ENCODE measurements at places on chromosomes 2 and 18.
A peak's percentile ranks its signal among the peaks of the same experiment; 100 is the strongest.

DNA sequence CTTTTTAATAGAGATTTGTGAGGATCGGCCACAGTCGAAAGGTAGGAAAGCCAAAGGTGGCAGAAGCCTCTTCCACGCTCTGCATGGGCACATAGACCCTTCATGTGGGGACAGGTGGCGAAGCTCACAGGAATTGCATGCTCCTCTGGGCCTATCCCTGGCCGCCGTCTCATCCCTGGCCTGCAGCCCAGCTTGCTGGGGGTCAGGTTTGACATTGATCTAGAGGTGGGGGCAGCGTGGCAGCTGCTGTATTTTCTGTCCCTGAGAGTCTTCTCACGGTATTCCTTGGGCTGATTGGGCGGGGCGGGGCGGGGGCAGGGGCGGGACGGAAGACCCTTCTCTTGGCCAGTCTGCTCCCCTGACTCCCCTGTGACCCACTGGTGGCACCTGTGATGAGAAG is 48.9 kb downstream of the STK25 start:
- no peak for DNase-seq

DNA sequence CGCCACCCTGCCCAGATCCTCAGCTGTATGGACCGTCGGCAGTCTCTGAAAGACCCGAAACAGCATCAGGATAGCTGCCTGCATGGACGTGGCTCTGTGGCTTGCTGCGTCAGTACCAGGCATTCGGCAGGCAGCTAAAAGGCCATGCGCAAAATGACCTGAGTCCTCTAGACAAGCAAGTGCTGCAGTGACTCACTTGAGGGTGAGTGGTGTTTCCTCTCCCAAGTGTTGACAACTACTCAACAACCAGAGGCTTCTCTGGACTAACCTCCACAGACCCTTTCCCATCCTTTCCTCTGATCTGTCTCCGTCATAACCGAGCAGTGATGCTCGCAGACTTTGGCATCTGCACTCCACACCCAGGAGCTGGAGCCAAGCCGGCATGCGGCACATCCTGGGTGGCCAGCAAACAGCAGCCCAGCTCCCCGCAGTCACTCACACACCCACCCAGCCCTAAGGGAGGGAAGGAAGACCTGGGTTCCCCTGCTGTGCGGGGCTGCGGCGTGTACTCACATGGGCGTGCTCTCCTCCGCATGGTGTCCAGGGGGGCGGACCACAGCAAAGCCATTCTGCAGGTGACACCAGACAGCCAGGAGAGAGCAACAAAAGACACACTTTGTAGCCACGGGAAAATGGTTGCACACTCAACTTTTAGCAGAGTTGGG is 239.3 kb downstream of the TWIST2 start:
- no peak for DNase-seq

DNA sequence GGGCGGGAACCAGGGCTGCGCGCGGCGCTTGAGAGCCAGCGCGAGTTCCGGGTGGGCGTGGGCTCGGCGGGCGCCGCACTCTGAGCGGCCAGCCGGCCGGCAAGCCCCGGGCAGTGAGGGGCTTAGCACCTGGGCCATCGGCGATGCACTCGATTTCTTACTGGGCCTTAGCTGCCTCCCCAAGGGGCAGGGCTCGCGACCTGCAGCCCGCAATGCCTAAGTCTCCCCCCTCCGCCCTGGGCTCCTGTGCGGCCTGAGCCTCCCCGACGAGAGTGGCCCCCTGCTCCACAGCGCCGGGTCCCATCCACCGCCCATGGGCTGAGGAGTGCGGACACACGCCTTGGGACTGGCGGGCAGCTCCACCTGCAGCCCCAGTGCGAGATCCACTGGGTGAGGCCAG is 36.5 kb upstream of the MAP2 start:
- DNase-seq: no peak

DNA sequence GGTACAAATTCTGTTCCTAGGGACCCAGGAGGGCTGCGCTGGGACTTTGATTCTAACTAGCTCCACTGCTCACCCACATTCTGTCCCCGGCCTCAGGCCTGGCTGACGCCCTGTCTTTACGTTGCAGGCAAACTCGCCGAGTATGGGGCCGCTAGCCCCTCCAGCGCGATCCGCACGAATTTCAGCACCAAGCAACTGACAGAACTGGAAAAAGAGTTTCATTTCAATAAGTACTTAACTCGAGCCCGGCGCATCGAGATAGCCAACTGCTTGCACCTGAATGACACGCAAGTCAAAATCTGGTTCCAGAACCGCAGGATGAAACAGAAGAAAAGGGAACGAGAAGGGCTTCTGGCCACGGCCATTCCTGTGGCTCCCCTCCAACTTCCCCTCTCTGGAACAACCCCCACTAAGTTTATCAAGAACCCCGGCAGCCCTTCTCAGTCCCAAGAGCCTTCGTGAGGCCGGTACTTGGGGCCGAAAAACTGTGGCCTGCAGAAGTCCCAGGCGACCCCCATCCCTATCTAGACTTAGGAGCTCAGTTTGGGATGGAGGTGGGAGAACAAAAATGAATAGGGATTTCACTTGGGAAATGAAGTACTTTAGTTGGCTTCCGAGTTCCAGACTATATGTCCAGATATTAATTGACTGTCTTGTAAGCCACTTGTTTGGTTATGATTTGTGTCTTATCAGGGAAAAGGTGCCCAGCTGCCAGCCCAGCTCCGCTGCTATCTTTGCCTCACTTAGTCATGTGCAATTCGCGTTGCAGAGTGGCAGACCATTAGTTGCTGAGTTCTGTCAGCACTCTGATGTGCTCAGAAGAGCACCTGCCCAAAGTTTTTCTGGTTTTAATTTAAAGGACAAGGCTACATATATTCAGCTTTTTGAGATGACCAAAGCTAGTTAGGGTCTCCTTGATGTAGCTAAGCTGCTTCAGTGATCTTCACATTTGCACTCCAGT is 1.5 kb downstream of the HOXD1 start:
- no peak for DNase-seq

- DNase-seq: no peak
Observed at GRCh38 chr18:35778850-35779627, 193.4 kb upstream of the RMP24 start.

GRCh38 chr2:12534646-12535263 is 182.0 kb upstream of the TRIB2 start:
- no peak for DNase-seq

DNA sequence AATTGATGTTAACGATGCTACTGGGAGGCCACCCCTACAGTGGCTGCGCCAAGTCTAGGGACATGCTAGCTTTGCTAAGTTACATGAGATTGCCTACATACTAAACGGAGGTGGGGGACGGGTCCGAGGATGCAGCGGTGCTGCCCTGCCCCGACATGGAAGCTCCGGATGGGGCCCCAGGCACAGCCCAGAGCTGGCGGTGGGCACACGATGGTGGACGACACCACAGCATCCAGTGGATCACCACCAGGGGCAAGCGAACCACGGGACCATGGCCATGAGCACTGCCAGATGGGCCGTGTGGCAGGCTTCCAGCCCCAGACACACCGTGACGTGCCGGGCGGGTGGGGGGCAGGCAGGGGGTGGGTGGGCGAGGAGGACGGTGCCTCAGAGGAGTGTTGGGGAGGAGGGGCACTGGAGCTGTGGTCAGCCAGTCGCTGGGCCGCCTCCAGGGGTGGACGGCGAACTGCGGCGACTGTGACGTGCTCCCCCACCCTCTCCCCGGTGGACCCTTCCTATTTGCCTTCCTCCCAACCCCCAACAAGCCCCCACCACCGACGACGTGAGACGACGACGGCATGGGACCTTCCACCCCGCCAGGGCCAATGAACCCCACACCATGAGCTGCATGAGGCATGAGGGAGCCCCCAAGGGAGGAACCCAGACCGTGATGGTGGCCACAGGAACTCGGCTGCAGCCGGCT is 90.6 kb upstream of the ANKRD30BL start:
- no peak for DNase-seq

- no peak for DNase-seq
Observed at GRCh38 chr2:10948188-10948564, 36.4 kb downstream of the KCNF1 start.

GRCh38 chr2:219402665-219403515 is 15.2 kb upstream of the DNPEP start:
- DNase-seq: peak; percentile 56

- no peak for DNase-seq
Observed at GRCh38 chr2:195590199-195590860, 66.7 kb upstream of the SLC39A10 start.

DNA sequence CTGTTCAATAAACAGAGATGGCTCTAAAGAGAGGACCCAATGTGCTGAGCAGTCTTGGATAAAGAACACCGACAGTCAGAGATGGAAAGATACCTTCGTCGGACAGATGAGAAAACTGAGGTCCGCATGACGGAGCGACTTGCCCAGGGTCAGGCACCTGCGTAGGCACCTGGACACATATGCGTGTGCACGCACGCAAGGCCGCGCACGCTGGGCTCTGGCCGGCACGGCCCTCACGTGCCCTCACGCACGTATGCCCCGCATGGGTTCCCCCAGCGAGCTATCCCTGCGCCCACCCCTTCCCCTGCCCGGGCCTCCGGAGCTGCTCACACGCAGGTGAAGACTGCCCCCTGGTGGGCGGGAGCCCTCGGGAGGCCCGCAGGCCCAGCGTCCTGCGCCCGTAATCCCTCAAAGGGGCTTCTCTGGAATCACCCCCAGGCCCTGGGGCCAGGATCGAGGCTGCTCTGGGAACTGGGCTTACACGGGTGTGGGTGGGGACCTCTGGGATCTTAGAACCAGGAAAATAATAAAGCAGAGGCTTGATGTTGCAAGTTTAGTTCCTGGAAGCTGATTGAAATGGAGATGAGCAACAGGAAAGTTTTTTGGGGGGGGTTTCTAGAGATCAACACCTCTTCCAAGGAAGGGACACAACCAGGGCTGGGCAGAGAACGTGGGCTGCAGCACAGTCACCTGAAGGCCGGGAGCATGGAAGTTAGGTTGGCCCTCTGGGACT is 246.3 kb downstream of the TNS1 start:
- peak; percentile 47 for DNase-seq

GRCh38 chr18:24112874-24113615 is 25.8 kb upstream of the CABYR start:
- DNase-seq: no peak

DNA sequence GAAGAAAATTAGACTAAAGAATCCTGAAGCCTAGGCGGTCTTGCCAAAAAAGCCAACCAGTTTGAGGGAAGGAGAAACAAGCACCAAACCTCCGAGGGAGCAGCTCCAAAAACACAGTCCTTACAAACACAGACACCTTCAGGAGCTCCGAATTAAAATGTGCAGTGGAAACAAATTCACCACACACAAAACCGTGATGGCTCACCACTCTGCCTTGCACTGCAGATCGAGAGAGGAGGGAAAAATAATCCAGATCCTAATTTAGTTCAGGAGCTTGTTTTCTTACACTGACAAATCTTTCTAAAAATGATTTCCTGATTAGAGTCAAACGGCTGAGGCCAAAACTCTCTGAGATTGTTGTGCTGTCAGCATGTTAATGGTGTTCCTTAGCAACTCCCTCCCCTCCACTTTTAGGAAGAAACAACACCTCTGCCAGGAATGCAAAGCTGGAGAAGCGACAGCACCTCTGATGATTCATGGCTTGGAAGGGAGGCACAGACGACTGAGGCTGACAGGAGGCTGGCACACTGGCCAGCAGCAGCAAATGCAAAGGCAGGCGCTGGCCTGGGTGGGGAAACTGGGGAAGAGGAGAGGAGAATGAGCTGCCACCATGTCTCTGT is 249.4 kb upstream of the KLHL29 start:
- no peak for DNase-seq

DNA sequence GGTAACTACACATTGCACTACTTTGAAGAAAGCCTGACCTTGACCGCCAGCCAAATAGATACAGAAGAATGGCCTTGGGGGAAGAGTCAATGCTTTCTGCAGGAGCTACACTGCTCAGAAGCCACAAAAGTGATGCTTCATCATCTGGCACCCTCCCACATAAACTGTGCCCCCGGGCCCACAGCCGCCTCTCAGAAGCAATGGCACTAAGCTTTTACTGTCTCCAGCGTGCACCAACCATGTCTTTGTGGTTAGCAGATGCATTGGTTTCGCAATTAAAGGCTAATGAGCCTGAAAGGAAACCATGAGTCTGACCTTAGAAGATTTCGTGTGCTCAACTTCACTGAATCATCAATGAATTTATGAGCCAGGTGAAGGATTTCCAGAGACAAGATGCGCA is 209.4 kb upstream of the TRIB2 start:
- DNase-seq: peak; percentile 66

DNA sequence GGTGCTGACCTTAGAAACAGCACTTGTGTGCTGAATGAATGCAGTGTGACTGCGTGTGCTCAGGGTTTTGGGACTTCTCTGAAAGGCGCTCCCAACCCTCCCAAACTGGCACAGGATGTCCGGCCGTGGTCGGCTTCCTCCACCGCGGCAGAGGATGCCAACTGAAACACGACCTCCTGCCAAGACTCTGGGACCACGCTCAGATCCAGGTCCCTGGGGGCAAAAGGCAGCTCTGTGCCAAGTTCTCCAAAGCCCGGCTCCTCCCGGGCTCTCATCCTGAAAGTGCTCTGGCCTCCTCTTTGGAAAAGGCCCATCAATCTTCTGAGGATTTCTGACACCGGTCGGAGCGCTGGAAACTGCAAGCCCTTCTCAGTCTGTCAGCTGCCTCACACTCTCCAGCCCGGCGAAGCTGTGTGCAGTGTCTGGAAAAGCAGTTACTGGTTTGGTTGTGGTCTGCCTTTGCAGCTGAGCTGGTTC is 32.3 kb upstream of the ZBTB7C start:
- no peak for DNase-seq

DNA sequence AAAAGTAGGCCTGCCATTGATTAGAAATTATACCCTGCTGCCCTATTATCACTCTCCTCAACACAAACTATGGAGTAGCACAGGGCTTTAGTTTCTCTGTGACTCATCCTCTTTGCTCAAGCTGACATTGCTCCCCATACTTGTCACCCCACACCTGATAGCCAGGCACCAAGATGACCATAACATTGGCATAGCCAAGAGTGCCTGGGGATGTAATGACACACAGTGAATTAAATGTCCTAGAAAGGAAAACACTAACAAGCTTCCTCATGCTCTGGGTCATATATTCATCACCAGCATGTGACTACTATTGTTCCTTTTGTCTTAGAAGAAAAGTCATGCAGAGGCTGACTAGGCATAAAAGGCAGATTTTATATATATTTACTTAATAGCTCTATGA is 137.8 kb upstream of the RND3 start:
- DNase-seq: no peak

- no peak for DNase-seq
Observed at GRCh38 chr2:143163499-143163898, 34.3 kb downstream of the ARHGAP15 start.

DNA sequence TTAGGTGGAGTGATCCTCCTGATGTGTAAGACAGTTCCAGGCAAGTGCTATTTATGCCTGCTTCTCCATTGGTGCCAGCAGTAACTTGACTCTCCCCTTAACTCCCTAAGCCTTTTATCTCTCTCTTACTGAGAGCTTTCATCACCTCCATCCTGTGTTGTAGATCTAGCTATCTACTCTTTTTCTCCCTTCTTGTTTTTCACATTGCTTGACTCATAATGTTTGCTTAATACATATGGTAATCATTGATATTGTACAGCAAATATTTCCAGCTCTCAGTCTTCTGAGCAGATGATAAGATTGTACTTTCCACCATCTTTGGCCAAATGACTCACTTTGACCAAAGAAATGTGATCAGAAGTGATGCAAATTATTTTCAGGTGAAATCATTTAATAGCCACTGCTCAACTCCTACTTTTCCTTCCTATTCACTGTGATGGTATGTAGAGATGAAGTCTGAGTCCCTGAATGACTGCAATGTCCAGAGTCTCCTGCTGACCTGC is 165.0 kb downstream of the PLCL1 start:
- DNase-seq: no peak

Data from stimulated activated CD4-positive, alpha-beta T cell treated with anti-CD3 and anti-CD28 coated beads, TNF-alpha, amount 100 ng/mL, for 4 hours (primary cell).